ENCODE measurements at places on chromosomes 6 and 20. TPM values are rescaled to one million over a fixed set of nuclear protein-coding genes. Genes with fewer than 3 reads are reported as not detected.

The DNMT3B gene
- polyA plus RNA-seq: not detected

The SNAI1 gene
- polyA plus RNA-seq: 7.8 TPM

- H3K27ac ChIP-seq: no peak overlapping the region
- peaks cover 35% of the 10 kb centered on the region for H3K36me3 ChIP-seq
- peak; percentile 13 for DNase-seq
- H3K27me3 ChIP-seq: no peaks in the 10 kb centered on the region
Observed at GRCh38 chr6:89789980-89790379, 29.6 kb downstream of the MDN1 start.

DNA sequence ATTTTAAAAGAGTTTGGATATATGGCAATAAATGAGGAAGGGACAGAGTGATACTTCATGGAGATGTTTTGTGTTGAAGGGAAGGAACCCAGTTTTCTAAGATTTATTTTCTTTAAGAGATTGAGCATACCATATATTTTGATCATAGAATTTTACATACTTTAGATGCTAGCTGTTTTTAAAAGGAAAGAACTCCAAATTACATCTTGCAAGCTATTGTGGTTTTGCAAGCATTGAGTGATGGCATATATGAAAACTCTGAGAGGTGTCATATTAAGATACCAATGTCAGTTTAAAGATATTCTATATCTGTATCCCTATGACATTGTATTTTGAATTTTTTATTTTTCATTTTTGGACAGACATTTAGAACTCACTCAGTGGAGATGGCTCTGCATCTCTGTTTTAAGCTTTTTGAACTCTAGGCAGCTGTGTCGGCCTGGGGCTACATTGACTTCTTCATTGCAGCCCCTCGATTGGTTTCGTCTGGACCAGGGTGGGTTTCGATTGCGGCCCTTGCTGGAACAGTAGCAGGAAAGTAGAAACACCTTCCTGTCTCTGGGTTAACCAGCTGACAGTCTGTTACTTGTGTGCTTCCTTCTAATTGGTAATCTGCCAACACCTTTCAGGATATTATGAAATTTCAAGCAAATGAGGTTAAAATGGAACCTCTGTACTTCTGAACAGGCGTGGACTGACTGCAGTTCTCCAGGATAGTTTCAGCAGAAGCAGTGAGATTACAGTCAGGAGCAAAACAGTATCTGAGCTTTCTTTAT is 14.0 kb downstream of the IGF2R start:
- H3K27ac ChIP-seq: peak overlapping the region; percentile 40
- no peaks in the 10 kb centered on the region for H3K27me3 ChIP-seq
- peaks cover 36% of the 10 kb centered on the region for H3K4me1 ChIP-seq
- H3K36me3 ChIP-seq: no peaks in the 10 kb centered on the region

GRCh38 chr6:128952902-128953301 is 70.0 kb downstream of the LAMA2 start:
- H3K27me3 ChIP-seq: no peaks in the 10 kb centered on the region
- H3K4me1 ChIP-seq: no peaks in the 10 kb centered on the region
- H3K27ac ChIP-seq: no peak overlapping the region
- H3K36me3 ChIP-seq: no peaks in the 10 kb centered on the region

DNA sequence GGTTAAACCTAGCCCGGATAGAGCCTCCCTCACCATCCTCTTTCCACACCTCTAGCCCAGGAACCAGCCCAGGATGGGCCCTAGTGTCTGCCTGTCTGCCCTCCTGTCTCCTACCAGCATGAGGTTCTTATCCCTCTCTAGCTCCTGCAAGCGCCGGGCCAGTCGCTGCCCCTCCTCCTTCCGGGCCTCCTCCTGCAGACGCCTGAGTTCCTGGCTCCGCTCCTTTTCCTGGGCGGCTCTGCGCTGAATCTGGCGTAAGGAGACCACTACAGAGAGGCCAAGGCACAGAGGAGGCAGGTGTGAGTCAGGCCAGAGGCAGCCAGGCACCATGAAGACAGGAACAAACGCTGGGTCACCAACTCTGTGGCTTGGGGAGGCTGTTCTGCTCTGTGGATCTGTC is 4.3 kb upstream of the PSORS1C2 start:
- peak overlapping the region; percentile 41 for H3K27ac ChIP-seq
- H3K4me3 ChIP-seq: no peak overlapping the region
- peaks cover 3% of the 10 kb centered on the region for H3K4me1 ChIP-seq

All from small intestine (tissue), 16 donors.